A549 treated with dexamethasone at 1 μM for 4 hours (cell line): ENCODE measurements at places on chromosomes 1 and 21. TPM values are rescaled to one million over a fixed set of nuclear protein-coding genes. Genes with fewer than 3 reads are reported as not detected.

Gene INKA2
- total RNA-seq: 1.9 to 2.3 TPM (median 2.1 TPM) in 5 replicates

Gene PRAMEF6
- total RNA-seq: not detected in 5 replicates

Gene HPCAL4
- total RNA-seq: 0.21 to 0.34 TPM (median 0.26 TPM) in 5 replicates

Gene TEKT2
- total RNA-seq: 0.06 TPM in 1 of 5 replicates, not detected in the others

Gene TMPRSS15
- not detected in 5 replicates for total RNA-seq

Gene ALX3
- not detected in 5 replicates for total RNA-seq

Gene HES4
- 21.4 to 44.8 TPM (median 36.2 TPM) in 5 replicates for total RNA-seq

Gene OR2AK2
- not detected in 5 replicates for total RNA-seq

Gene PDZK1IP1
- 6.1 to 8.3 TPM (median 7.1 TPM) in 5 replicates for total RNA-seq

Gene IQCC
- 1.5 to 2.5 TPM (median 1.9 TPM) in 5 replicates for total RNA-seq

Gene CD5L
- not detected in 5 replicates for total RNA-seq

Gene OR2T33
- total RNA-seq: not detected in 5 replicates

Gene FAM72D
- total RNA-seq: 5.1 to 6.7 TPM (median 5.8 TPM) in 5 replicates

Gene PRELP
- total RNA-seq: 0.01 to 0.04 TPM (median 0.01 TPM) in 3 of 5 replicates, not detected in the others

Gene SMPDL3B
- 1.4 to 1.9 TPM (median 1.5 TPM) in 5 replicates for total RNA-seq

Gene OR6P1
- total RNA-seq: not detected in 5 replicates

Gene NBPF10
- total RNA-seq: 1.0 to 1.4 TPM (median 1.2 TPM) in 5 replicates

Gene GJB5
- total RNA-seq: 0.06 to 0.25 TPM (median 0.11 TPM) in 4 of 5 replicates, not detected in the other

Gene CSDE1
- total RNA-seq: 133 to 159 TPM (median 146 TPM) in 5 replicates

Gene GPR25
- total RNA-seq: not detected in 5 replicates

Gene DAB1
- not detected in 5 replicates for total RNA-seq

Gene ADCY10
- total RNA-seq: 0.04 to 0.14 TPM (median 0.12 TPM) in 4 of 5 replicates, not detected in the other

Gene KCNN3
- 0.02 to 0.11 TPM (median 0.05 TPM) in 5 replicates for total RNA-seq

Gene LAX1
- total RNA-seq: not detected in 5 replicates

Gene NUAK2
- total RNA-seq: 20.1 to 28.2 TPM (median 26.9 TPM) in 5 replicates

Gene FAM72B
- 5.5 to 7.2 TPM (median 6.6 TPM) in 5 replicates for total RNA-seq

Gene KIF21B
- total RNA-seq: 1.2 to 2.4 TPM (median 2.1 TPM) in 5 replicates

Gene IFNLR1
- total RNA-seq: 0.88 to 1.3 TPM (median 1.0 TPM) in 5 replicates

Gene LRRC41
- 34.2 to 45.2 TPM (median 43.9 TPM) in 5 replicates for total RNA-seq

Gene CYP4A22
- total RNA-seq: not detected in 5 replicates

Gene LRRIQ3
- total RNA-seq: 0.47 to 0.78 TPM (median 0.58 TPM) in 5 replicates

Gene PLA2G4A
- 8.8 to 12.1 TPM (median 9.4 TPM) in 5 replicates for total RNA-seq

Gene DIO1
- 0.06 TPM in 1 of 5 replicates, not detected in the others for total RNA-seq

Gene DVL1
- 35.7 to 69.6 TPM (median 67.1 TPM) in 5 replicates for total RNA-seq

Gene TCEA3
- 0.29 to 0.87 TPM (median 0.60 TPM) in 5 replicates for total RNA-seq
